Stimulated activated CD8-positive, alpha-beta memory T cell treated with anti-CD3 and anti-CD28 coated beads, Interleukin-4, amount 100 ng/mL, for 4 hours (primary cell): ENCODE measurements at places on chromosomes 5 and 9.
A peak's percentile ranks its signal among the peaks of the same experiment; 100 is the strongest.

GRCh38 chr5:79510638-79511037 lies 3.3 kb downstream of the HOMER1 start:
- no peak for DNase-seq

DNA sequence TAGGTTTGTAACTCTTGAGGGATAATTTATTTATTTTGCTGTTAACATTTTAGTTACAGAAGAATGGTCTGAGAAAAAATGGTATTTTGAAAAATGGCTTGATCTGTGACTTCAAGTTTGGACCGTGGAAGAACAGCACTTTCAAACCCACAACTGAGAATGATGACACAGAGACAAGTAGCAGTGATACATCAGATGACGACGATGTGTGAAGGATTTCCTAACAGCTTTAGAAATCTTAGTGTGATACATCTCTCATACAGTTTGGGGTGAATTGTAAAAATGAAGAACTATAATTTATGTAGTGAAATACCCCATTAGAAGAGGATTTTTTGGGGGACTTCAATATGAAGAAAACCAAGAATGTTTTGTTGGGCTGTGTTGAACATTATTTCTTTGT lies 88.7 kb downstream of the GPBP1 start:
- DNase-seq: no peak

GRCh38 chr9:16484744-16485143 lies 385.7 kb downstream of the BNC2 start:
- DNase-seq: no peak

- no peak for DNase-seq
These were observed 131.4 kb downstream of the OXCT1 start for GRCh38 chr5:41738710-41739354.

GRCh38 chr5:169785771-169786618 lies 148.9 kb downstream of the DOCK2 start:
- no peak for DNase-seq

DNA sequence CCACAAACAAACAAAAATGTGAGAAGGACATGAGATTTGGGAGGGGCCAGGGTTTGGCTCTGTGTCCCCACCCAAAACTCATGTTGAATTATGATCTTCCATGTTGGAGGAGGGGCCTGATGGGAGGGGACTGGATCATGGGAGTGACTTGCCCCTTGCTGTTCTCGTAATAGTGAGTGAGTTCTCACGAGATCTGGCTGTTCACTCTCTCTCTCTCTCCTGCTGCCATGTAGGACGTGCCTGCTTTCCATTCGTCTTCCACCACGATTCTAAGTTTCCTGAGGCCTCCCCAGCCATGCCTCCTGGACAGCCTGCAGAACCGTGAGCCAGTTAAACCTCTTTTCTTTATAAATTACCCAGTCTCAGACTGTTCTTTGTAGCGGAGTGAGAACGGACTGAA lies 118.7 kb downstream of the RXRA start:
- no peak for DNase-seq

DNA sequence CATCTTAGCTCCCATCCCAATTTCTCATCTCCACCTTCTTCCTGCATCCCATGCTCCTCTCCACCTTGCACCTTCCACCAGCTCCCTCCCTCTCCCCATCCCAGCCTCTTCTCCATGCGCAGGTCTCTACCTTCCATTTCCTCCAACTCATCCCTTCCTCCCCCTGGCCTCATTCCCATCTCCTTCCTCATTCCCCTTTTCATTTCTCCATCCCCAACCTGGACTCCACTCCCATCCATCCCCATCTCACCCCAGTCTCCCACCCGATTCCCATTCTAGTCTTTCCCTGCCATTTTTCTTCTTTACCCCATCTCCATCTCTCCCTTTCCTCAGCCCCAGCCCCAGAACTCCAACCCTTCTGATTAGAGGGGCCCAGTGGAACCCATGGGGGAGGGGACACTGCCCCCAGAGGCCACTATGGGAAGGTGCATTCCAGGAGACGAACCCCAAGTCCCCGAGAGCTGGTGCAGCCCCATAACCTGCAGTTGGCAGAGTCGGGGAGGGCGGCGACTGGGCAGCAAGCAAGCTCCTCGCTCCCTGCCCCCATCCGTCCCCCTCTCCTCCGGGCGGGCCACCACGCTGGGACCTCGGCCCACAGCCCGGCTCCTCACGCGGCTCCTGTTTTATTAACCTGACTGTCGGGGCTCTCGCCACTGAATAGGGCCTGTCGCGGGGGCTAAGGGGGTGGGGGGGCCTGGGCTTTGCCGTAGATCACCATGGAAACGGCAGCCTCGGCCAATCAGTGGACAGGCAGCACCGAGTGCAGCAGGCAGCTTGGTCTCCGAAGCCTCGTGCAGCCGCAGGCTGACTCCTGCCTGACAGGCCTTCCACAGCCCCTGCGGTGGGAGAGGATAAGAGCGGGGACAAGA lies 66.7 kb downstream of the PCDH1 start:
- no peak for DNase-seq

GRCh38 chr5:146072595-146072994 lies 32.8 kb downstream of the PLAC8L1 start:
- DNase-seq: no peak

DNA sequence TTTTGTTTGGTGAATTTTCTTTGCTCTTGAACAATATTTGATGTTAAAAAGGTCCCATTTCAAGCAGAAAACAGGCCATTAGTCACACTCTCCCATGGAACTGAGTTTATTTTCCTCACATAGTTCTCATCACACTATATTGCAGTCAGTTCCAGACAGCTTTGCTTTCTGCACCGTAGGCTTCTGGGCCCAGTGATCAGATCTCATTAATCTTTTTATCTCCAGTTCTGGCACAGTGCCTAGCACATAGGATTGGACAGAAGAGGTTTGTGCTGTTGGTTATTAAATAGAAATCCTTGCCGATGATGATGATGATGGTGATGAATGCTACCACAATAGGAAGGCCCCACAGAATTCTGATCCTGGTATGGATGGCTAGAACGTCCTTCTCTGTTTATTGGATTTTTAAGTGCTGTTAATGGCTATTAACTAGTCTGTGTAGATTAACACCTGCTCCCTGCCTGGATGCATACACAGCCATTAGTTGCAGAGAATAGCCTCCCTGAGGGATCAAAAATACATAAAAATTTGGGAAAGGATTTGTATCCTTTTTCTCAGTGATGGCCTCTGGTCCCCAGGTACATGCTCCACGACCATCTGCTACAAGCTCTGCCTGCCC lies 52.0 kb upstream of the NTRK2 start:
- DNase-seq: no peak

GRCh38 chr9:91898451-91899218 lies 51.4 kb downstream of the ROR2 start:
- no peak for DNase-seq

DNA sequence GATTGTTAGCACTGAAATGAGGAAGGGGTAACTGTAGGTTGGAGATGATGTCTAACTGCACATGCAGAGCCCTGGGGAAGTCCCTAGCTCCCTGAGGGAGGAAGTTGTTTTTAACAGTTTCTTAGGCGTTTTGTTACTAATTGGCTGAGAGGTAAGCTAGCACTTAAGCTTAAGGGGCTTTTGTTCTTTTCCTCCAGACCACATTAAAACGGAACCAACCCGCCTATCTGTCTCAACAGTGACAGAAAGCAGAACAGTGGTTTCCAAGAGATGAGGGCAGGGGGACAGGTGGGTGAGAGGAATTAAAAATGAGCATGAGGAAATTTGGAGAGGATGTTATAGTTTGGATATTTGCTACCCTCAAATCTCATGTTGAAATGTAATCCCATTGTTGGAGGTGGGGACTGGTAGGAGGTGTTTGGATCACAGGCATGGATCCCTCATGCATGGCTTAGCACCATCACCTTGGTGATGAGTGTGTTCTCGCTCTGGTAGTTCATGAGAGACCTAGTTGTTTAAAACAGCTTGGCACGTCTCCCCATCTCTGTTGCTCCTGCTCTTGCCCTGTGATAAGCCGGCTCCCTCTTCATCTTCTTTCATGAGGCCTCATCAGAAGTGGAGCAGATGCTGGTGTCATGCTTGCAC lies 38.9 kb downstream of the LYRM7 start:
- DNase-seq: peak; percentile 20

DNA sequence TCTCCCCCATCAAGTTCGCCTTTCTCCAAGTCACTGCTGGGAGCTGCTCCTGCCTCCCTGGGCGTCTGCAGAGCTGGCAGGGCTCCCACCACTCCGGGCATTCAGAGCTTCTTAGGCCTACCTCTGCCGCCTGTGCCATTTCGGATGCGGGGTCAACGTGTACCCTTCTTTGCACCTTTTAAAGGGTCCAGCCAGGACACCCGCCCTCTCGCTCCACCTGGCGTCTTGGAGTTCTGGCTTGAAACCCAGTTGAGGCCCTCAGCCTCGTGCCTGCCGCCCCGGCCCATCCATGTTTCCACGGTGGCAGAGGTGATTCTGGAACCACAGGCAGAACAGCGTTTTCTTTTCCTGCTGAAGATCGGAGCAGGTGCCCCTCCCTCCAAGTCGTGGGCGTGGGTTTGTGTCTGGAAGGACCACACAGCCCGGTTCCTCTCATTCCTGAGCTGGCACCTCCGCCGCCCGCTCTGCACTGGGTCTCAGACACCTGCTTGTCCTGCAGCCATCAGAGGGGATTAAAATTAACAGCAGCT lies 32.9 kb downstream of the NDUFS6 start:
- no peak for DNase-seq

GRCh38 chr5:103258957-103259704 lies 568 bp downstream of the MACIR start:
- peak; percentile 28 for DNase-seq

DNA sequence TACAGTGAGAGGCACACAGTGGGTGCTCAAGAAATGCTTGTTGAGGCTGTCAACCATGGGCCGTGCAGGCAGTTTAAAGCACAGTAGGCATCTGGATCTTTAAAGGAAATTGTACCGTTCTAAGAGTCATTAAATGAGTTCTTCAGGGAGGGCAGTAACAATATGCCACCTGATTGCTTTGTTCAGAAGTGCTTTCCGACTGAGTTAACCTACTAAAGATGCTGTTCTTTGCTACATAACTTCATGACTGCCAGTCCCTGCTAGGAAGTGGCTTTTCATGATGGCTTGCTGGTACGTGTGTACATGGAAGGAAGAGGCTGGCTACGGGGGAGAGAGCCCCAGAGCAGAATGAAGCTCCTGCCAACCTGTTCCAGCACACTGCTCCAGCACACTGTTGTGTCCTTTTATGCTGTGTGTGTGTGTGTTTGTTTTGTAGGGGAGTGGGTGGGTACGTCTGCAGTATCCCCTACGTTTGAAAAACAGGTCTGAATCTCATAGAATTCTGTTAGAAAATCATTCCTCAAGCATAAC lies 41.9 kb upstream of the PPP2R2B start:
- DNase-seq: no peak

DNA sequence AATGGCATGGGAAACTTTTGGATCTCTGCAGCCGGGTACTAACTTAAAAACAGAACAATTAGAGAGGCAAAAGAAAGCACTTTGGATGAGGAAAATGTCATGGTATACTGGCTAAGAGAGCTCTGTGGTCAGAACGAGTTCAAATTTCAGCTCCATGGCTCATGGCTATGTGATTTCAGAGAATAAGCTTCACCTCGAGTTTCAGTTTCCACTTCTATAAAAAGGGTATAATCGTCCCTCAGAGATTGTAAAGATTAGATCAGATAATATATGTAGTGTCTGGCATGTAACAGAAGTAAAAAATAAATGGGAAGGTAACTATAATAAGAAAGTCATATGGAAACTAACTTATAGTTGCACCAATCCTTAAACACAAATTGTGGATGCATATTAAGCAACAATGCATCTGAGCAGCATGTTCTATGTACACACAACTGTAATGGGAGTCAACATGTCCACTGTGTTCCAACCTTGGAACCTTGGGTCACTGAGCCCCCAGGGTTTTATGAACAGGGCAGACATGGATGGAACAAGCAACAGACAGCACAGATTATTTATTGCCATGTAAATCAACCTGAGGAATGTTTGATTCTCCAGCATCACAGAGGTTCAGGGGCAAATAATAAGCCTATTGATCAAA lies 145.4 kb downstream of the MAPKAP1 start:
- no peak for DNase-seq

- no peak for DNase-seq
These were observed 125.7 kb downstream of the FGF18 start for GRCh38 chr5:171544913-171545765.

DNA sequence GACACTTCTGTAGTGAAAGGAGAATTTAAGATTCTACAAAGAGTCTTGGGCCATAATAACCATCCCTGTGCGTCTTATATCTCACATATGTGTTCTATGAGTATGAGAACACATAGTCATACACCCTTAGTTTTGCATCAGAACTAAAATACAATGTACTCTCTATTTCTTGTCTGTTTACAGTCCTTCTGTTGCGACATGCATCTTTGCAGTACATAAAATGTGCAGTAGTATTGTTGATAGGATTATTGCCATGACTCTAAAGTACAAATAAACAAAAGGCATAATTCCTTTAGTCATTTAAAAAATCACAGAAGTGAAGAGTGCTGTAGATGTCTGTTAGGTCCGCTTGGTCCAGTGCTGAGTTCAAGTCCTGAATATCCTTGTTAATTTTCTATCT lies 201.9 kb downstream of the NR3C1 start:
- no peak for DNase-seq

DNA sequence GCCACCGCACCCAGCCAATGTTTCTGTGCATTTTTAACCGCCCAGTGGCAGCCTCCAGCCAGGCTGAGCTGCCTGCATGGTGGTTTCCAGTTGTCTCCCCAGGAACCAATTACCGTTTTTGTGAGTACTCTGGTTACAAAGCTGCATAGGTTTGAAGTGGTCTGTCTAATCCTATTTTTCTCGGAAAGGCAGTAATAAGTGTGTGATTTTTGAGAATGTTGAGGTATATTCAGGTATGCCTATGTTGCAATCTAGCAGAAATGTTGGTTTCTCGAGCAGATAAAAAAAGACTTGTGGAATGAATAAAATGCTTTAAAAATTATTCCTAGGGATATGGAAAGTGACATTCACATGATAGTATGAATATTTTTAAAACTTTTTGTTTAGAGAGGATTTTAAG lies 41.5 kb upstream of the ANKH start:
- no peak for DNase-seq

DNA sequence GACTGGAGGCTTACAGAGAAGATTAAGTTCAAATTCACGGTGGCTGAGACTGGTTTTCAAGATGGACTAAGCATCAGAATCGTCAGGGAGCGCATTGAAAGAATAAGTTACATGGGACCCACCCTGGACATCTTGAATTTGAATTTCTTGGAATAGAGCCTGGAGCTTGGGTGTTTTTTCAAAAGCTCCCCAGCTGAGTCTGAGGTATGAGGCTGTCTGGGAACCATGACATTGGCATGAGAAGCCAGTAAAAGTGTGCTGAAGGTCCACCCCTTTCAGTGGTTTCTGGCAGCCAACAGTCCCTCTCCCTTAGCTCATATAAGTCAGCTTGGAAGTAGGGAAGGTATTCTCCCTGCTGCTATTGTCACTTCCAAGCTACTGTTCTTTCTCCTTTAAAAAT lies 97.8 kb downstream of the MAST4 start:
- DNase-seq: no peak

GRCh38 chr5:98309785-98310598 lies 463.5 kb upstream of the RGMB start:
- no peak for DNase-seq

- no peak for DNase-seq
These were observed 107.2 kb upstream of the ZNF462 start for GRCh38 chr9:106755736-106756135.

- DNase-seq: no peak
These were observed 113.9 kb downstream of the FGF1 start for GRCh38 chr5:142572006-142572405.
